CD4-positive, alpha-beta T cell treated with Interleukin-15 for 1 hour (primary cell): ENCODE measurements at places on chromosomes 5 and 9.

DNA sequence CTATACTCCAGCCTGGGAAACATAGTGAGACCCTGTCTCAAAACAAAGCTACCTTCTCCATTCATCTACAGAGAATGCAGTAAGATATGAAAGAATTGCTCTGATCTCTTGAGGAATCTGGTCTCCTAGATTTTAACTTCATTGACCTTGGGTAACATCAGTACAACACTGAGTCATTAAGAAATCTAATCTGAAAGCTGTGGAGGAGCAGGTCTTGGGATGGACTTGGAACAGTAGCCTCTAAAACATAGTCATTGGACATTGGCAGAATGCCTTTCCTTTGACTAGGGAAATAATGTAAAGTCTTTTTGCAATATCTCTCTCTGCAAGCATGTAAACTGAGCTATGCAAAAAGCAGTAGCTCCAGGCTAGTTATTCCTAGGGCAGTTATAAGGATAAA, 58.1 kb downstream of the KCNN2 start:
- no peak for DNase-seq

- no peak for DNase-seq
Observed at GRCh38 chr9:3777137-3777536, 251.3 kb upstream of the RFX3 start.

GRCh38 chr5:73822278-73822988, 196.4 kb downstream of the ARHGEF28 start:
- DNase-seq = no peak

- DNase-seq = no peak
Observed at GRCh38 chr5:83654427-83654994, 66.1 kb downstream of the HAPLN1 start.

- no peak for DNase-seq
Observed at GRCh38 chr9:85944672-85945071, 3.7 kb downstream of the NAA35 start.

- no peak for DNase-seq
Observed at GRCh38 chr9:90943341-90943740, 141.7 kb downstream of the SYK start.

GRCh38 chr5:66952153-66952552, 244.4 kb downstream of the CD180 start:
- no peak for DNase-seq

DNA sequence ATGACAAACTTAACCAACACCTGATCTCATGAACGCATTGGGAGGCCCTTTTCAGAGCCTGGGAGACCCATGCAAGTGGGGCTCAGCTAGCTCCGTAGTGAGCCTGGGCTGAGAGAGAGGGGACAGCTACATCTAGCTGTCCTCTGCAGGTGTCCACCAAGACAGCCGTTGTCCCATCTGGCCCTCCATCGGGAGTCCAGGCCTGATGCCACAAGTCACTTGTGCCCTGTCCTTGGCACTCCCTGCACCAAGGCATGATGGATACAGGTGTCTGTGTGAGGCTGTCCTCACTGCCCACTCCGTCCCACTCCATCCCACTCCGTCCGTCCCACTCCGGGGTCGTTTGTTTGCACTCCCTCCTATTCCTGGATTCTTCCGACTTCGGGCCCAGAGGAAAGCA, 2.5 kb upstream of the EDF1 start:
- DNase-seq = no peak

DNA sequence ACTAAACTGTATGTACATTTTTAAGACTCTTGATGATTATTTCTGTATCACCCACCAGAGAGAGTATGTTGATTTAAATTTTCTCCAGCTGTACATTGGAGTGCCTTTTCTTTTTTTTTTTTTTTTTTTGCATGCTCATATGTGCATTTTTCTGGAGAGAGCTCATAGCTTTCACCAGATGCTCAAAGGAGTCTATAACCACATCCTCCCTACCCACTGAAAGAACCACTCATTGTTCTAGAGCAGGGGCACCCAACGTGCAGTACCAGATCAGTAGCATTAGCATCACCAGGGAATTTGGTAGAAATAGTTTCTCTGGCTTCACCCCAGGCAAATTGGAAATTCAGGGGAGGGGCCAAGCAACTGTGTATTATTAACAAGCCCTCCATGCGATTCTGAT, 53.9 kb upstream of the TMEM171 start:
- DNase-seq = no peak

GRCh38 chr5:176533390-176533789, 3.8 kb downstream of the RNF44 start:
- peak; percentile 42 for DNase-seq

- DNase-seq = no peak
Observed at GRCh38 chr5:124200381-124200780, 546.1 kb downstream of the ZNF608 start.

DNA sequence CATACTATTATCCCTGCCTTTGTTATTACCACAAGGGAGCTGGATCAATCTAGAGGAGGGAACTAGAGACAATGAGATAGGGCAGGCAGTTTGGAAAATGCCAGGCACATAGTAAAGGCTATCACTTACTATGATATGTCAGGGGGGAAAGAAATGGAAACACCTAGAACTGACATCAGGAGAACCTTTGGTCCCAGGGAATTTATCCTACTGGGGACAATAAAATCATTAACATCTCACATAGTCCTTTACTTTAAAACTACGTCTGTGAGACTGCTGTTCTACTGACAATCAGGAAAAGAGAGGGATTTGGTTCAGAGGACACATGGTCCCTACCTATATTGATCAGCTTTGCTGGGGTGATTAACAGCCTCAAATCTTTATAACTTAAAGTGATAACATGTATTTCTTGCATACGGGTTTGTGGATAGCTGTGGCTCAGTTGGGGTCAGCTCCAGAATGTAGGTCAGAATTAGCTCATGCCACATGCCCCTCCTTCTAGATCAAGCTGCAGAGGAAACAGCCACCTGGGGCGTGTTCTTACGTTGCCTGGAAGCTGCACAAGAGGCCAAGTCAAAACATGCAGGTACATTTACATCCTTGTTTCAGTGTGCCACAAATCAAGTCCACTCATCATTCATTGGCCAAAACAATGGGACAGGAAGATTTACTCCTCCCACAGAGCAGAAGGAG, 43.9 kb upstream of the ALDOB start:
- DNase-seq = no peak

GRCh38 chr5:178981381-178981780, 13.7 kb downstream of the GRM6 start:
- DNase-seq = no peak

DNA sequence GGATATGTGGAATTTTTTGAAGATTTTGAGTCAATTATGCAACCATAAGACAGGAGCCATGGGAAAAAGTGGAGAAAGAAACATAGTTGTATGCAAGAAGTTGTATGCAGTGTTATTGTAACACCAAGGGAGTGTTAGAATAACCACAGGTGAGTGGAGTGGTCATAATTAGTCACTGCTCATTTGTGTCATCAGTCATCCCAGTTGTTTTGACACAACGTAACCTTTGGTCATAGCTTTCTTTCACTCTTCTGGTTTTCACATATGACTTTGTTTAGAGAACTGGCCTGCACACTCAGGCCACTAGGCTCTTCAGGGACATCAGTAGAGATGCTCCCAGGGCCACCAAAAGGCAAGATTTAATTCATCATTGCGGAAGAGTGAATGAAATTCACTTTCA, 158.7 kb upstream of the HMHB1 start:
- DNase-seq = no peak

DNA sequence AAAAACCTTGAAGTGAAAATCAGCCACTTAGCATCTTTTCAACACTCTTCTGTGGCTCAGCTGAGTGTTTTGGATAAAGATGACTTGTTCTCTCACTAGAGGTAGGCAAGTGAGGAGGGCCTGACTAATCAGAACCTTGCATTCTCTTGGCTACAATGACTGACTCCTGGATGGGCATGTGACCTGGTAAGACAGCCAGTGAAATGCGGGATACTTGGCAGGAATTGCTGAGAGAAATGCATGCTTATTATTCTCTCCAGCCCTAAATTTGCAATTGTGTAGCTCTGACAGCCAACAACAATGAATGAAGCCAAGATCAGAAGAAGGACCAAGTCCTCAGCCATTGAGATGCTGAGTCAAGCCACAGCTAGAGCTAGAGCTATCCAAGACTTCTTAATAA, 490.5 kb upstream of the ZNF608 start:
- DNase-seq = no peak

DNA sequence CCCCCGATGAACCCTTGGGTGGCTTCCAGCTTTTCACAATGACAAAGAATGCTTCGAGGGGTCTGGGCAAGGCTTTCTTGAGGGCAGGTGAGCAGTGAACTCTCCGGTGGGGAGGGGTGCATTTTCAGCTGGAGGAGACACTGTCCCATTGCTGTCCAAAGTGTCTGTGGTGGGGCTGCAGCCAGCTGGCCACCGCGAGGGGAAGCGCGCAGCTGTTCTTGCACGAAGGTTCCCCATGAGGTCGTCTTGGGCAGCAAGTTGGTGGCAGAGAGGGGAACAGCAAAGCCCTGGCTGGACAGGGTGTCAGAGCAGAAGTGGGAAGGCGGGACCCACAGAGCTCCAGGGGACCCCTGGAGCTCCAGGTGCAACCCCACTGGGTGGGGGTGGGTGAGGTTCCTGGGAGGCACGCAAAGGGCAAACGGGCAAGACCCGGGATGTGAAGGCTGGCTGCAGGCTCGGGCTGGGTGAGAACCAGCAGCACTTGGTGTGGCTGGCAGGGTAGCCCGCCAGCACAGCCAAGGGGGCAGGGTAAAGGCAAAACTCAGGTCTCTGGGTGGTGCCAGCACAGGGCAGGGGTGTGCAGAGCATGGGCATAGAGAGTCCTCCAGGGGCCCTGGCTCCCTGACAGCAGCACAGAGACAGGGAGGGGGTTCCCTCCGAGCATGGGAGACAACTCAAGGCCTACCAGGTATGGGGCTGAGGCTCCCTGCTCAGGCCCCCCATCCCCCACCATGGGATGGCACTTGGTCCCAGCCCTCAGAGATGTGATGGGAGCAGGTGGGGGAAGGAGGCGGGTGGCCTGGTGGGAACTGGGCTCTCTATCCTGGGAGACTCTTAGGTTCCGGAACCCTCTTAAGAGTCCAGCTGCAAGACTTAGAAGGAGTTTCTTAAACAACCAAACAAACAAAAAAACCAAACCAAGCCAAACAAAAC, 26.6 kb downstream of the TSPAN17 start:
- DNase-seq = no peak

DNA sequence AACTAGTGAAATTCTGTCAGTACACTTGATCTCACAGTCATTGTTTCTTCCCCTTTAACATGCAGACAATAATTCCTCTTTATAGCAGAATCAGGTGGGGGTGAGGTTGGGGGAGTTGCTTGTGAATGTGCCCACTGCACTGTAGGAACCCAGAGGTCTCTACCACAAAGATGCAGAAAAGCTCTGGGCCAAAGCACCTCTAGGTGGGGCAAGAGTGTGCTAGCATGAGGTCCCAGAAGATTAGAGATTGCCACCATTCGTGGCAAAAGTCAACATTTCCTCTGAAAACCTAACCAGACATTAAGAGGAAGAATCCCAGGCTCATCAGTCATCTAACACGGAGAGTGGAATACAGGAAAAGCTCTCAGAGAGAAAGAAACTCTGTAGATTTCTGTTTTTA, 74.5 kb downstream of the PTCD2 start:
- no peak for DNase-seq
